ENCODE measurements at places on chromosomes 7 and 10.

DNA sequence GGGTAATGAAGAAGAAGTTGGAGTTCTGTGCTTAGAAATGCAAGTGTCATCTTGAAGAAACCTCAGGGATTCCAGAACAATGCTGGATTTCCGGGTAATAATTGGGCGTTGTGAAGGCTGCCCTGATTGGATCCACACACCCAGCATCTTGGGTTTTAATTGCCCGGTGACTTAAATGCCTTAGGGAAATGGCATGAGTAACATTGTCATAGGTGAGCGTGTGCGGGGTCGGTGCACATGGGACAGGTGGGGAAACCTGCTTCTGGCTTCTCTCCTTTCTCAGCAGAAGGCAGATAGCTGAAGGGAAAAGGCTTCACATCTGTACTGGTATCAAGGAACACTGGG is 15.2 kb upstream of the CAMK1D start:
- DNase-seq, result no peak

DNA sequence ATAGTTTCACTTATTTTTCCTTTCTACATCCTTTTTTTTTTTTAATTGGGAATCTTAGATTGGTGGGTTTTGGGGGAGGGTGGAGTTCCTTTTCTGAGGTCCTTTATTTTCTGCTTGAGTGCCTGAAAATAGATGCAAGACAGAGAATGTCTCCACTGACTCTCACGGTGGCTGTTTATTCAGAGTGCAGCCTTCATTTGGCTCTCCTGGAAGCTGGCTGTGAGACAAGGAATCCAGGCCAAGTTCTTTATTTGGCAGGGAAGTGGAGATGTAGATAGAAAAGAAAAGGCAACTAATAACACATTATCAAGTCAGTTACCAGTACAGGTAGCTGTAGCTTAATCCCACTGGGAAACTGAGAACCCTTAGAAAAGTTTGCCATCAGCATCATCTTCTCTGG is 118.6 kb downstream of the CNTNAP2 start:
- no peak for DNase-seq

DNA sequence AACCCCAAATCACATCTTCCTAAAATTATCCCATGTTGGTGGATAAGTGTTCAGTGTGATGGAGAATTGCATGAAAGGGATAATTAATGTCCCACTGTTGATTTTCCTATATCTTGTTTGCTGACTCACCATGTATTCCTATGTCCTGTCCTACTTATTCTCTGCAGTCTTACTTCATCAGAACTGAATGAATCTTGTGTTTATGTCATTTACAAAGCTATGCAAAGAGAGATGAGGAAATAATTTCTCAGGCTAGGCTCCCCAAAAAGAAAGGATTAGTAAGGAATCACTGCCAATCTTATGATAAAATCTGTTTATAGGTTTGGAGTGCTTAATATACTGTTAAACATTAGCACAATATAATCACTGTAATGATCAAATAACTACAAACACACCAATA is 360.8 kb downstream of the CRPPA start:
- DNase-seq, result no peak

DNA sequence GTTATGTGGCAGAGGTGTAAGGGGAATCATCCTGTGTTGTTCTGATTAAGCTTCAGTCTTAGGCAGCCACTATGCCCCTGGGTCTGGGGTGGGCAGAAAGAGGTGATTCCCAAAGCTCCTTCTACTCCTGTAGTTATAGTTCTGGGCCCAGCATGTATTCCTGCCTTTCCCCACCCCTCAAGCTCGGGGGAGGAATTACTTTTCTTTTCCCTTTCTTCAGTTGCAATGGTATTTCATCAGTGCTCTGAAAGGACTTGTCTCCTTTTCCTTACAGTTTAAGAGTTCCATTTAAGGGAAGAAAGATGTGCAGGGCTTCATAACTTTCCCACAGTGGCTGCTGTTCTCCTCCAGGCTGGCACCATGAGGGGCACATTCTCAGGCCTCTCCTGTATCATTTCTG is 94.2 kb downstream of the MTPAP start:
- no peak for DNase-seq

- peak; percentile 38 for DNase-seq
These were observed 287.5 kb downstream of the GRID1 start for GRCh38 chr10:86079088-86079487.

GRCh38 chr7:74297516-74298233 is 8.5 kb downstream of the CLIP2 start:
- DNase-seq, result no peak

DNA sequence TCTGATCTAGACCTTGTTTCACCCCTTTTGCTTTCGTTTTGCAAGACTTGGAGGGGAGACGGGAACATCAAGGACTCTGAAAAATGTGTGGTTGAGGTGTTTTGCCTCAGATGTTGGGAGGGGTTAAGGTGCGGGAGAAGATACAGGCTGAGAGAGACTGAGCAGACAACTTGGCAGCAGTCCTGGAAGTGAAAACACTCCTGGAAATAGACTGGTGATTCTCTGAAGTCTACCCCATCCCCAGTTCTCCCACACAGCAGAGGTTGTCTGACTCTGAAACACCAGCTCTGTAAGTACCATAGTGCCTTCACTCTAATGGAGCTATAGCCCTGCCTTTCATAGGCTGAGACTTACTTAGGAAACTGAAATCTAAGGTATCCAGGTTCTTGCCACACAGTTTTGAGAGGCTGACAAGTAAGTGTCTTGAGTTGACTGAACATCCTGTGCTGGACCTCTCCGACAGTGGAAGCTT is 152.5 kb downstream of the PPP1R9A start:
- peak; percentile 5 for DNase-seq

DNA sequence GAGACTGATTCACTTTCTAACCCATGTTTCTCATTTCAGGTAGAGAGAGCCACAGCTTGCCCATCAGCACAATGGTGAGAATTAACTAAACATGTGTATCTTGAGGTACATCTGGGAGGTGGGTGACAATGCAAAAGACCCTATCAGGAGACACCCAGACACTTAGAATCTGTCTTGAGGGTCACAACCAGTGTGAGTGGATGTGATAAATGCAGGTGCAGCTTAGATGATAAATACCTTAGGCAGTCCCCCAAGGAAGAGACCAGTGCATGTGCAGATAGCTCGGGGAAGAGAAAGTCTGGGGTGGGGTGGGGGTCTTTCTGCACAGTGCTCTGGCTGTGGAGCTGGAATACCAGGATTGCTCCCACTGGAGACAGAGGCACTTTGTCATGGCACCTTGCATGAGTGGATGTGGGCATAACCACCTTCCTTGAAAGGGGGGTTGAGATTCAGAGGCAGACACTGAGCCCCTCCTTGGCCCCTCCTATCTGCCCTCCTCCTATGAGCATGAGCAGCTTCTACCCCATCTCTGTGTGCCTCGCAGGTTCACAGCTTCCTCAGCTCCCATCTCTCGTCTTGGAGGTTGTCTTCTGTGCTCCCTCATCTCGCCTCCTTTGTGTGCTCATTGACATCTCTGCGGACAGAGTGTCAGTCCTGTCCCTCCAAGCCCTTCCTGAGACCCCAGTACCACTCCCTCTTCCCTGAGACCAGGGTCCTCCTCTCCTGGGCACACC is 349.8 kb downstream of the TCERG1L start:
- DNase-seq, result no peak

DNA sequence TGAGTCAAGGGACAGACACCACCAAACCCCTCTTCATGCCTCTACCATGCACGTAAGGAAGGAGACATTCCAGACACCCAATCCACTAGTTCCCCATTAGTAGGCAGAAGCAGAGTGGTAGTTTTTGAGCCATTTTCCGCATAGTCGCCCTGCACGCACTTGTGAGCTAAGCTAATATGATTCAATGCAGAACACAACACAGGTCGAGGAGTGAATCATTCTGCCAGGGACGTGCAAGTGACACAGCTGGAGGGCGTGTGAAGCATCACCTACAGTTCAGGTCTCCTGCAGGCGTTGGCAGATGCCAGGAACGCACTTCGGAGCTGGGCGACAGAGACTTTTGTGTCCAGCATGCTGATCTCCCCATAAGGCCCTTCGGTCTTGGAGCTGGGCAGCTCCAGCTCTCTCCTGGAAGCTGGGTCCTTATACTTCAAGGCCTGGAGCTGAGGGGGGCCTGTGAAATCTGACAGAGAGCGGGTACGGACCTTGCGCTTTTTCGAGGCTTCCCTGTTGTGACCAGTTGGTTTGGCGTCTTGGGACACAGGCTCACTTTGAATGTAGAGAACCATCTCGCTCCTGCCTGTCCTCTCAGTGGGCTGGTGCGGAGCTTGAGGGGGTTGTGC is 102.4 kb downstream of the SVIL start:
- no peak for DNase-seq

- no peak for DNase-seq
These were observed 57.0 kb upstream of the CC2D2B start for GRCh38 chr10:95850791-95851190.

DNA sequence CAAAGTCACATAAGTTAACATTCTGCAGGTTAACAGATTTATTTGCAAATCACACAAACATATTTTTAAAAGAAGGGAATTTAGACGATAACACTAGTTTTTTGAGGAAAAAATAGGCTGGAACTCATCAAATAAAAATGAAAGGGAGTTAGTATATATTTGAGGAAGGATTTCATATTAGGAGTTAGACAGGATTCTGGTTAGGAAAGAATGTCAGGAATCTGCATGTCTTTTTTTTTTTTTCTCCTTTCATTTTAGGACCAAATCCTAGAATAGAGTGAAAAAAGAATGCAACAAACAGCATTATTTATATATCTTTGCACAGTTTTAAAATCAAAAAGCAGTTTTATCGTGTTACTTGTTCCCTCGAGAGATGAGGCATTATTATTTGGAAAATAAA is 8.9 kb upstream of the TRDMT1 start:
- peak; percentile 23 for DNase-seq

DNA sequence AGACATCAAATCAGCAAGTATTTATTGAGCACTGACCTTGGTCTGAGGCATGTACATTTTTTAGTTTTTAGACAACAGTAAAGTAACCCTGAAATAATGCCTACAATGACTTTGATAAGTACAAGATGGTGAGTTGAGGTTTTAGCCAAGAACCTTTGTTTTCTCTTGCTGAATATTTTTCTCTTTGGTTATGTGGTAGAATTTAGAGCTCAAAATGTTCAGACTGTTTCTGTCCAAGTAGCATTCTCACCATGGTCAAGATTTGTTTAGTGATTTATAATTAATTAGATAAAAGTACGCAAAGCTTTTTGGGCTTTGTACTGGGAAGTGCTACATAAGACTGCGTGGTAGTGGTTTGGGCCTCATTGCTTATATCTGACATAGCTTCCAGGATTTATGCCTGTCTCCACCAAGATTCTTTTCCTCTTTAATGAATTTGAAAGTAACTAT is 102.4 kb downstream of the KAT6B start:
- DNase-seq, result no peak

DNA sequence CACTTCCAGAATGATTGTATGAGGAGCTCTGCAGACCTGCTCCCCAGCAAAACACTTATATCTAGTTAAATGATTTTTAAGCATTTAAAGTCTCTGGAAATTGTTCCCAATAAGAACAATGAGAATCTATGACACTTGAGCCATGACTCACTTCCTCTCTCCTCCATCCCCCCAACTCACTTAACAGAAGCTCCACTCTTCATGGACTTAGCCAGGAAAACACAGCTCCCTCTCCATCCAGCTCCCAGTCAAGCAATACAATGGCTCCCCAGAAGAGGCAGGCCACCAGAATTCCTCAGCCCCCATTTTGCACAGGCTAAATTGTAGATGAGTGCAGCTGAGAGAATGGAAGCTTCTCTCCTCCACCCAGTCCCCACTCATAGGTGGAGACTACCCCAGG is 27.0 kb downstream of the AOC1 start:
- DNase-seq, result peak; percentile 30

- DNase-seq, result no peak
These were observed 5.1 kb downstream of the HOXA13 start for GRCh38 chr7:27194686-27195379.

GRCh38 chr7:151876899-151877777 is at the start of gene PRKAG2:
PRKAG2 (minus strand) TSS chr7:151877115; CDS start chr7:151876620, 495 bp downstream.
- peak; percentile 37 for DNase-seq

- DNase-seq, result peak; percentile 16
These were observed 994 bp upstream of the CYP51A1 start for GRCh38 chr7:92135052-92135889.

- DNase-seq, result peak; percentile 92
These were observed 93.2 kb downstream of the ZRANB1 start for GRCh38 chr10:125035136-125035535.

GRCh38 chr7:87715545-87715944 is 87.3 kb downstream of the RUNDC3B start:
- DNase-seq, result no peak

DNA sequence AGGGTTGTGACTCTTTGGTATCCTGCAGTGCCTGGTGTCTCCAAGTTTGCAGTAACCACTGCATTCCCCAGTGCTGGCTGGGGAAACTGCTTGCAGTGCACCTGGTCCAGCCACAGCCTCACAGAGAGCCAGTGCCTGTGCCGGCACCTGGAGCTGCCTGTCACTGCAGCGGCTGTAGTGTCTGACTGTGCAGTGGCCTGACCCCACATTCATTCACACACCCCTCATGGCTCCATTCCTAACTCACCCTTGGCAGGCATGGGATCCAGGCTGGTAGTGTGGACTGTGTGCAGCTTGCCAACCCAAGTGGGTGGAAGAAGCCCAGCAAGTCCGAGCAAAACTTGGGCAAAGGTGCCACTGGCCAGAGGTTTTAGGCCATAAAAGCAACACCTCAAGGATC is 3.7 kb upstream of the CYP3A43 start:
- DNase-seq, result no peak

DNA sequence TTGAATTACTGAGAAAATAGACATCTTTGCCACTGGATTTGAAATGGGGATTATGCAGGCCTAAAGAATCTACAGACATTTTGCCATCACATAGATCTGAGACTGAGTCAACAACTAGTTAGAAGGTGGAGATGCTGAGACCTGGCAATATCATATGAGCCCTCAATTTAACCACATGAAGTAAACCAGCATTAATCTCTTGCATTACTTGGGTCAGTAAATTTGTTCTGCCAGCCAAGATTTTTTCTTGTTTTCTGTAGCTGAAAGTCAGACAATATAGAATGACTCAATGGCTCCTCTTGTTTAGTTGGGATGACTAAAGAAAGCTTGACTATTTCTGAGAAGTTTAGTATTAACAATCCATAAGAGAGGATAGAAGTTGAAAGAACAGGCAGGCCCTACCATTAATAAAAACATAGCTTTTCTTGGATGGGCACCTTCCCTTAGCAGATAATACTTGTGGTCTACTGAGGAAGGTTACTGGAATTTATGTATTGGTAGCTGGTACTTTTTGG is 396.7 kb upstream of the SORCS1 start:
- DNase-seq, result peak; percentile 35

DNA sequence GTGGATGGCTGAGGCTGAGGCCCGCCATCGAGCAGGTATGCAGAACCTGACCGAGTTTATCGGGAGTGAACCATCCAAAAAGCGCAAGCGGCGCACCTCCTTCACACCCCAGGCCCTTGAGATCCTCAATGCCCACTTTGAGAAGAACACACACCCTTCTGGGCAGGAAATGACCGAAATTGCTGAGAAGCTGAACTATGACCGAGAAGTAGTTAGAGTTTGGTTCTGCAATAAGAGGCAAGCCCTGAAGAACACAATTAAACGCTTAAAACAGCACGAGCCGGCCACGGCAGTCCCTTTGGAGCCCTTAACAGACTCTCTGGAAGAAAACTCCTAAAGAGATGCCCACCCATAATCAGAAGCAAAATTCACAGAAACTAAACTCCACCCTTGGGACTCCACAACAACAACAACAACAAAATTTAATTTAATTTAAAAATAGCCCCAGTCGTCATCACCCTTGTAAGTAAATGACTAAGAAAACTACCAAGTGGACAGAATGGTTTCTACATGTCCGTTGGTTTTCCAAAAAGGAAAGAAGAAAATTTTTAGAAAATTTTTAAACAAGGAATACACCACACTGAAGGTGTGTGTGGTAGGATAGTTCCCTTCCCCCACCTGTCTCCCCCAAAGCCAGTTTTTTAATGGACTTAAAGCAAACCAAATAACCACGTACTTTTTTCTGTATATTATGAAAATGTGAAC is 101.7 kb upstream of the YAE1 start:
- no peak for DNase-seq

All from M059J (cell line).